ENCODE measurements at places on chromosomes 3 and 15.

- DNase-seq = peak; percentile 25
These were observed at the start of gene SLITRK3 for GRCh38 chr3:165195640-165196576. TSS of gene SLITRK3 (minus strand) at chr3:165196384. CDS start at chr3:165190830, 5,554 bp downstream.

DNA sequence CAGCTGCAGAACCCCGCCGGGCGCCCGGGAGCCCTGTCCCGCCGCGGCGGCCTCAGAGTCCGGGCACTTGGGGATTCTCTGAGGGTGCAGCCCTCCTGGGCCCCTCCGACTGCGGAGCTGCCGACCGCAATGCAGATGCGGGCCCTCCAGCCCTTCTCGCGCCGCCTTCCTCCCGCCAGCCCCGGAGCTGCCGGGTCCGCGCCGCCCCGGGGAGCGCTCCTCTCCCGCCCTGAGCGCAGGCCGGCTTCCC, 320 bp upstream of the ACAN start:
- peak; percentile 11 for DNase-seq

GRCh38 chr3:131217296-131217741, 164.3 kb upstream of the NUDT16 start:
- no peak for DNase-seq

- no peak for DNase-seq
These were observed 18.9 kb upstream of the ST3GAL6 start for GRCh38 chr3:98744283-98744682.

DNA sequence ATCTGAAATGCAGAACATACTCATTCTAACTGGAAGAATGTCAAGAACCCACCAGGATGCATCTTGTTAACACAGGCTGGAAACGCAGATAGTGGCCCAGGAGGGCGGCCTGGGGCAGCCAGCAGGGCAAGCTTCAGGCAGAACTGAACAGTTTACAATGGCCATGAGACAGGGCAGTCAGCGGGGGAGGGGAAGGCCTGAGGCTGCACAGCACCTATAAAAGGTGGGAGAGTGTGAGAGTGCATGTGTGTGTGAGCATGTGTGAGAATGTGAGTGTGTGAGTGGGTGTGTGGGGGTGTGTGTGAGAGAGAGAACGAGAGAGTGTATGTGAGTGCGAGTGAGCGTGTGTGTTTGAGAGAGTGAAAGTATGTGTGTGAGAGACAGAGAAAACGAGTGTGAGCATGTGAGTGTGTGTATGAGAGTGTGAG, 26.8 kb upstream of the SLCO2A1 start:
- DNase-seq = no peak

DNA sequence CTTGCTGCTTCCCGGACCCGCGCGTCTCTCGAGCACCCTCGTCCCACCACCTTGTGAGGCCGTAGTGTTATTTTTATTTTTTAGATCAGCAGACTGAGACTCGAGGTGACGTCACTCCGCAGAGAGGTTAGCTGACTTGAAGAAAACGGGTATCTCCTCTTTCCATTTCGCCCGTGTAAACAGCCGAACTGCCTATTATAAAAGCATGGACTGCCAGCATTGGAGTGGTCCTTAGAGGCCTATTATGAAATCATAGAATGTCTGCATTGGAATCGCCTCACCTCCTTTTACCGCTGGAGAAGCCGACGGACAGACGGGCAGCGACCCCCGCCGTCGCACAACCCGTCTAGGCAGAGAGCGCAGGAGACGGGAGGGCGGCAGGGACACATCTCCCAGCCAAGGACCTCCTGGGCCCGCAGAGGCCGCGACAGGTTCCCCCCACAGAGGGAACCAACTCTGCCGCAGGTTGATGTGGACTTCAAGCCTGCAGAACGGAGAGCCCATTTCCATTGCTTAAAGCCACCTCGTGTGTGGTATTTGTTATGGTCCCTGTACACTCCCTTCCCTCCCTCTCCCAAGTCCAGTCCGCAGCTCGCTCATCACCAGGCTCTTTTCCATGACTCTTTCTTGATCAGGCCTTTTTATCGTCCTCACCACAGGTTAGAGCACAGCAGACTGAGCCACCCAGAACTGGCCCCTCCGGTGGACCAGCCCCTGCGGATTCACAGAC, 540 bp upstream of the PPP1R2 start:
- peak; percentile 12 for DNase-seq

GRCh38 chr3:61269435-61269834, 18.2 kb upstream of the FHIT start:
- no peak for DNase-seq

DNA sequence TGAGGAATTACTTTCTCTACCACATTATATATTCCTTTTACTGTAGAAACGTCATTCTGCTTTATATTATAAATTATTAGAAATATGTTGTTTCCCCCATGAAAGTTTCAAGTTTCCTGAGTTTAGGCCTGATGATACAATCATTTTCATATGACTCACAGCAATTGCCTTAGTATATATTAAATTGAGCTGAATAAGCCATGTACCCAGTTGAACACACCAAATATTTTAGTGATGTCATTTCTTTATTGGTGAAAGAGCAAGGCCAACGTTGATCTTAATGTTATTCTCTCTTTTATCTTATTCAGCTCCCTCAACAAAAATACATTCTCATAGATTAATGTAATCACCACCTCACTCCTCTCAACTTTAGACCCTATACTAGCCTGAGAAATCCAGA, 30.8 kb downstream of the B3GNT5 start:
- DNase-seq = no peak

DNA sequence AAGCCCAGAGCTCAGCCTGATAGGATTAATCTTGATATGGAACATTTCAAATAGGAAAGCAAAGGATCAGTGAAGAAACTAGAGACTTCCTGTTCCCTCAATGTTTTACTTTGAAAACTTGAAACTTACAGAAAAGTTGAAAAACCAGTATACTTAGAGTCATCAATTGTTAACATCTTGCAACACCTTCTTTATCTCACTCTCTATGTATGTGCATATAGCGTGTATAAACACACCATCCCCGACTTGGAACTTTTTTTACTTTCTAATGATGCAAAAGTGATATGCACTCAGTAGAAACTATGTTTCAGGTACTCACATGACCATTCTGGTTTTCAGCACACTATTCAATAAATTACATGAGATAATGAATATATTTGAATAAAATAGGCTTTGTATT, 60.5 kb downstream of the SEC22A start:
- no peak for DNase-seq

DNA sequence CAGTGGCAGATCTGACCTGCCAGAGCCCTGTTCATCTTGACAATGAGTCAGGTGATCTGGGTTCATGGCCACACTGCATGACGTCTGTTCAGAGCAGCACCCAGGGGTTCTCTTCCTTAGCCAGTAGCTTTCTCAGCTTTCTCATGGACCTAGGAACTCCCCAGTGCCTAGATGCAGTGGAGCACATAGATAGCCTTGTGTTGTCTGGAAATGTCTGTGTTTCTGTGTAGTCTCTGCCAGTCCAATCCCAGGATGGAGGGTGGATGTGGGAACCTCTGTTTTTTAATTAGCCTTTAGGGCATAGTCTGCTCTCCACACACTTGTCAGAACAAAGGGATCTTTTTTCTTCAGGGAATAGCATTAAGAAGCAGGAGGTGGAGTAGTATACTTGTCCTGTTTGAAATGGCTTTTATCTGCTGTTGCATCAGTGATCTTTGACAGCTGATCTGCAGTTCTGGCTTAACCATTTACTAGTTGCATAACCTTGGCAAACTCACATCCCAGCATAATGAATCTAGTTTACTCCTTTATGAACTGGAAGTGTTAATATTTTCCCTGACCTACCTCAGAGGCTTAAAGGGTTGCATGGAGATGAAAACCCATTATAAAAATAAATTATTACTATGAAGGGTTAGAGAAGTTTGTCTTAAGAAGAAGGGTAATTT, 16.1 kb upstream of the CACNA1D start:
- DNase-seq = no peak

- peak; percentile 59 for DNase-seq
These were observed 60.2 kb upstream of the FAM174B start for GRCh38 chr15:92715758-92716157.

GRCh38 chr3:195889870-195890295, 18.5 kb downstream of the TNK2 start:
- no peak for DNase-seq

- DNase-seq = no peak
These were observed 26.6 kb upstream of the FLNB start for GRCh38 chr3:57981483-57982087.

DNA sequence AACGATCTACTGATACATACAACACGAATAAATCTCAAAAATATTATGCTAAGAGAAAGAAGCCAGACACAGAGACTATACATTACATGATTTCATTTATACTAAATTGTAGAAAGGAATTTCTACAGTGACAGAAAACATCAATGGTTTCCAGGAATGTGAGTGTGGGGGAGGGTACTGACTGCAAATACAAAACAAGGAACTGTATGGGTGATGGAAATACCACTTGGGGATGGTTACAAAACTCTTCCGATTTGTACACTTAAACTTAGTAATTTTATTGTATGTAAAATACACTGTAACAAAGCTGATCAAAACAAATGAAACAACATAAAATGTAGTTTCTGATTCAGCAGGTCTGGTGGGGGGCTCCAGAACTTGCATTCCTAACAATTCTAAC, 45.8 kb upstream of the IP6K2 start:
- no peak for DNase-seq

- DNase-seq = no peak
These were observed 683.3 kb upstream of the CADM2 start for GRCh38 chr3:84275532-84275931.

DNA sequence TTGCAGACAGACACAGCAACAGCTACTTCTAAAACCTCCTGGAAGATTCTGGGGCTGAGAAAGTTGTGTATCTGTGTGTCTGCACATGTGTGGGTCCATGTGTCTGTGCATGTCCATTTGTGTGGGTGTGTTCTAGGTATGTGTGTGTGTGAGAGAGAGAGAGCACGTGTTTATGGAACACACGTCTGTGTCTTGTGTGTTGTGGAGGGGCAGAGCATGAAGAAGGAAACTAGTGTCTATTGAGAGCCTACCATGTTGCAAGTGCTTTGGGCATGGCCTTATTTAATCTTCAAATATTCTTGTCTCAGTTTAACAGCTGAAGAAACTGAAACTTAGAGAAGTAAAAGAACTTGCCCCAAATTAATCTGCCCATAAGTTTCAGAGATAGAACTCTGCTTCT, 327.5 kb downstream of the UACA start:
- no peak for DNase-seq

- DNase-seq = no peak
These were observed 61.1 kb upstream of the IQSEC1 start for GRCh38 chr3:13134166-13134878.

GRCh38 chr15:88218557-88219221, 37.9 kb downstream of the NTRK3 start:
- peak; percentile 55 for DNase-seq

- no peak for DNase-seq
These were observed 26.2 kb upstream of the ARL8B start for GRCh38 chr3:5095886-5096285.

DNA sequence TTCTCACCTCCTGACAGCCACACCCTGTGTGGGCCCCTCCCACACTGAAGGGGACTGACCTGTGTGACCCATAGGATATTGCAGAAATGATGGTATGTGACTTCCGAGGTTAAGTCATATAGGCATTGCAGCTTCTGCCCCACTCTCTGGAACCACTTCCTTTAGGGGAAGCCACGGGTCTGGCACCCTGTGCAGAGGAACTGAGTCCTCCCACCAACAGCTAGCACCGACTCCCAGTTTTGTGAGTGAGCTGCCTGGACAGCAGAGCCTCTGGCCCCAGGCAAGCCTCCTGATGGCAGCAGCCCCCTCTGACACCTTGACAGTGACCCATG, 24.6 kb upstream of the SLC6A6 start:
- DNase-seq = no peak

DNA sequence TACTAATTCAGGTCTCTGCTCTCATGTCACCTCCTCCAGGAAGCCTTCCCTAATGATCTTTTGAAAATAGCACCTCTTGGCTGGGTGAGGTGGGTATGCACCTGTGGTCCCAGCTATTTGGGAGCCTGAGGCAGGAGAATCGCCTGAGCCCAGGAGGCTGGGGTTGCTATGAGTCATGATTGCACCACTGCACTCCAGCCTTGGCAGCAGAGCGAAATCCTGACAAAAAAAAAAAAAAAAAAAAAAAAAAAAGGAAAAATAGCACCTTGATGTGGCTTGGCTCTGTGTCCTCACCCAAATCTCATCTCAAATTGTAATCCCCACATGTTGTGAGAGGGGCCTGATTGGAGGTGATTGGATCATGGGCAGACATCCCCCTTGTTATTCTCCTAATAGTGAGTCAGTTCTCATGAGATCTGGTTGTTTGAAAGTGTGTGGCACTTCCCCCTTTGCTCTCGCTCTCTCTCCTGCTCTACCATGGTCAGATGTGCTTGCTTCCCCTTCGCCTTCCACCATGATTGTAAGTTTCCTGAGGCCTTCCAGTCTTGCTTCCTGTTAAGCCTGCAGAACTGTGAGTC, 11.2 kb upstream of the RNU6-1 start:
- DNase-seq = no peak

DNA sequence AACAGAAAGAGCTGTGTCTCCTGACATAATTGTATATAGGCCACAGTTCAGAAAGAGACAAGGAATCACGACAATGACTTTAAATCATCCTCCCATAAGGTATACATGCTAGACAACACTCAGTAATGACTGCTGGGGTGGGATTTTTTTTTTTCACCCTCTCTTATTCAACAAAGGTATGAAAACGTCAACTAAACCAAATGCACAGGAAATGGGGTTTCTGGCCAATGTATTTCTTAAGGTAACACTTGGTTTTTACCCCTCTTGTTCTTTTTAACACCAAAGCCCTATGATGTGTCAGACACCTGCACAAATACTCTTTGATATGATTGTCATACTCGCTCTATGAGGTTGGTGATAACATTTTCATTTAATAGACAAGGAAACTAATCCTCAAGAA, 78.3 kb downstream of the MCF2L2 start:
- DNase-seq = no peak

- DNase-seq = no peak
These were observed 43.9 kb downstream of the DTWD1 start for GRCh38 chr15:49664716-49665115.

GRCh38 chr15:25803036-25803435, 60.1 kb downstream of the ATP10A start:
- DNase-seq = no peak

- no peak for DNase-seq
These were observed 221.8 kb upstream of the TPRG1 start for GRCh38 chr3:188949996-188950395.

DNA sequence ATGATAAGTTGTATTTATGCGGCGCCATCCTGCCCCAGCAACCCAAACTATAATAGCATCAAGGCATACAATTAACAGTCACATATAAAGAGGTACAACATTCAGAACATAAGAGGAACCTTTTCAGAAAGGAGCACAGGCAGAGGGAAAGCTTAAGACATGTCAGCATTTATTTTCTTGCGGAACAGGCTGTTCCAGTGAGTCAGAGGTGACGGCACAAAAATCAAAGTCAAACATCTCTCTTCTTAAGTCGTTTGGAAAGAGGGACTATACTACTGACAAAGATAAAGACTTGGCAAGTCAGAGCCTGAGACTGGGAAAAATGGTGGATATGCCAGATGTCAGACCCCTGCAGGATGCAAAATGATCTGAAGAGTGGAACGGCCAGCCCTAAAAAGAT, 128.4 kb downstream of the CTNNB1 start:
- no peak for DNase-seq
